Stimulated activated CD8-positive, alpha-beta memory T cell treated with anti-CD3 and anti-CD28 coated beads, Interleukin-12 subunit alpha, Interleukin-12 subunit beta, amount 100 ng/mL, for 1 hour (primary cell): ENCODE measurements at places on chromosomes 6 and 20.

GRCh38 chr20:51034476-51034875 lies 11.6 kb upstream of the KCNG1 start:
- no peak for DNase-seq

DNA sequence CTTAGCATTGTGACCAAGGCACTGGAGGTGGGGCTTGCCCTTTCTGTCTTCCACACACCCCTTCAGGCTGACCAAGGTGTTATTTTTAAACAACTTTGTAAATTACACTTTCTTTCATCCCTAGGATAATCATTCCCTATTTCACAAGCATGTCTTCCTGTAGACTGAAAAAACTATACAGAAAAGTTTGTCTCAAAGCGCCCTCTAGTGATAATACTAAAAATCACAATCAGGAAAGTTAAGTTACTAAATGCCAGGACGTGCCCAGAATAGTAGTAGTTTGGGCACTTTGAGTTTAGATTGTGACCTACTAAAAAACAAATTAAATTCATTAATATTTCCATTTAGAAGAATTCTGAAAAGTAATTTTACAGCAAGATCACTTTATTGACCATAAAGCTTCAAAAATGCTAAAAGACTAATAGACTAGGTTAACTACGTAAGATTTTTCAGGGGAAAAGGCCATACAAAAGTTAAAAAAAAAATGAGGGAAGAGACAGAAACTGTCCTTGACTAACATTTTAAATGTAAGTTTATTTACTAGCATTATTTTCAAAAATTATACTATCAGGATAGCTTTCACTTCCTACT lies 123.3 kb upstream of the DUSP22 start:
- no peak for DNase-seq

- no peak for DNase-seq
These were observed 265.3 kb downstream of the UST start for GRCh38 chr6:149012040-149012545.

DNA sequence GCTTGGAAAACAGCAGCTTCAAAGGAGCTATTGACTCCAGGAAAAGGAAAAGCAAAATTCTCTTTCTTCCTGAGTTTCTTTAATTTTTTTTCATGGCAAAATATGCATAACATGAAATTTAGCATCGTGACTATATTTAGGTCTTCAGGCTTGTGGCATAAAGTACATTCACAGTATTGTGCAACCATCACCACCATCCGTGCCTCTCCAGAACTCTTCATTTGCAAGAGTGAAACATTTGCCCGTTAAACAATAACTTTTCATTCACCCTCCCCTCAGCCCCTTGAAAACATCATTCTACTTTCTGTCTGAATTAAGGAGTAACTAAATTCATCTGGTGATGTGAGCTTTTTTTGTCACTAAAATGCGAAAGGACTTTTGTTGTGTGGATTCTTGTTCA lies 251.7 kb downstream of the PHACTR1 start:
- DNase-seq: no peak

DNA sequence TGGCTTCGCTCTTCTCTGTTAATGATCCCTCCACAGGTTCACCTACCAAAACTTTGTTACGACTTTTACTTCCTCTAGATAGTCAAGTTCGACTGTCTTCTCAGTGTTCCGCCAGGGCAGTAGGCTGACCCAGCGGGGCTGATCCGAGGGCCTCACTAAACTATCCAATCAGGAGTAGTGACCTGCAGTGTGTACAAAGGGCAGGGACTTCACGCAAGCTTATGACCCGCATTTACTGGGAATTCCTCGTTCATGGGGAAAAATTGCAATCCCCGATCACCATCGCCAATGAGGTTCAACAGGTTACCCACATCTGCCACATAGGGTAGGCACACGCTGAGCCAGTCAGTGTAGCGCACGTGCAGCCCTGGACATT lies 771.4 kb upstream of the DEFB115 start:
- no peak for DNase-seq

GRCh38 chr20:32819992-32820697 lies 391 bp downstream of the MAPRE1 start:
- DNase-seq: peak; percentile 73

DNA sequence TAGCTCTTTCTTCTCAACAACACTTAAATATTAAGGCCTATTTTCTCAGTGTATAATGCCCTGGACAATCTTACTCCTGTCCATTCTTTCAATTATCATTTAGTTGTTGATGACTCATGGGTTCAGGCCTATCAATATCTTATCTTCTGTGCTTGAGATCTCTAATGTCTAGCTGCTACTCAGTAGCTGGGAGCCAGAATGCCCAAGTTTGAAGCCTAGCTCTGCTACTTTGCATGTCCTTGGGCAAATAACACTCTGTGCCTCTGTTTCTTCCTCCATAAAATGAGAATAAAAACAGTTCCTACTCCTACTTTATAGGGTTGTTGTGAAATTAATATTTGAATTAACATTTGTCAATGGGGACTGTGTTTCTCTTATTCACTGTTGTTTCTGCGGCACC lies 69.5 kb downstream of the MAN1A1 start:
- no peak for DNase-seq

DNA sequence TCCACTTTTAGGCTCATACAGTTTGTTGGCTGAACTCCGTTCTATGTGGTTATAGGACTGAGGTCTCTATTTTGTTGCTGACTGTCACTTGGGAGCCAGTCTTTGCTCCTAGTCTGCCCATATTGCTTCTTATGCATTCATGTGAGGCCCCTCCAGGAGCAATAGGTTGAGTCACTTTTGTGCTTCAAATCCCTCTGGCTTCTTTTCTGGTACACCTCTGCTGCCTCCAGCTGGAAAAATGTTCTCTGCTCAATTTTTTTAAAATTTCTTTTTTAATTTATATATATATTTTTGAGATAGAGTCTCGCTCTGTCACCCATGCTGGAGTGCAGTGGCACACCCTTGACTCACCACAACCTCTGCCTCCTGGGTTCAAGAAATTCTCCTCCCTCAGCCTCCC lies 42.7 kb upstream of the NOX3 start:
- DNase-seq: no peak

DNA sequence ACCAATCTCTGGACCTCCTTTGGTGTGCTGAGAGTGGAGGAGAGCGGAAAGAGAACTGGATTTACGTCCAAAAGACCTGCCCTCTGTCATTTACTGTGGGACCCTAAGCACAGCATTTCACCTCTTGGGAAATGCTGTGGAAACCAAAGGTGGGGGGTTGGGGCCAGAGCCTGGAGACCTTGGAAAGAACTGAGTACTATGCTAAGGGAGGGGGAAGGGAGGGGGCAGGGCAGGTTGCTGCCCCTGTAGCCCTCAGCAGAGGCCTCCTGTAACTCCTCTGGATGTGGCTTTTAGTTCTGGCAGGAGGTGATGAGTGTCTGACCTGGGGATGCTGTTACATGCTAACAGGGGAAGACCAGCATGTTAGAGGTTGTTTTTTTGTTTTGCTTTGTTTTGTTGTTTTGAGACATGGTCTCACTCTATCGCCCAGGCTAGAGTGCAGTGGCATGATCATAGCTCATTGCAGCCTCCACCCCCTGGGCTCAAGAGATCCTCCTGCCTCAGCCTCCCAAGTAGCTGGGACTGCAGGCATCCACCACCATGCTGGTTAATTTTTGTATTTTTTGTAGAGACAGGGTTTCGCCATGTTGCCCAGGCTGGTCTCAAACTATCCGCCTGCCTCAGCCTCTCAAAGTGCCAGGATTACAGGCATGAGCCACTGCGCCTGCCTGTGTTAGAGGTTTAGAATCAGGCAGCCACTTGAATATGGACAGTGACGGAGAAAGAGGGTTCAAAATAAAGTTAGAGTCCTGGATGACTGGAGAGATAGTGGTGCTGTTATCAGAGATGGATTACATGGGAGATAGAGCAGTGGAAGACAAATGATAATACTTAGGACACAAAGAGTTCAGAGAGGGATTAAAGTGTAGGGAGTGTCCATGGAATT lies 18.4 kb upstream of the PARD6B start:
- DNase-seq: no peak

DNA sequence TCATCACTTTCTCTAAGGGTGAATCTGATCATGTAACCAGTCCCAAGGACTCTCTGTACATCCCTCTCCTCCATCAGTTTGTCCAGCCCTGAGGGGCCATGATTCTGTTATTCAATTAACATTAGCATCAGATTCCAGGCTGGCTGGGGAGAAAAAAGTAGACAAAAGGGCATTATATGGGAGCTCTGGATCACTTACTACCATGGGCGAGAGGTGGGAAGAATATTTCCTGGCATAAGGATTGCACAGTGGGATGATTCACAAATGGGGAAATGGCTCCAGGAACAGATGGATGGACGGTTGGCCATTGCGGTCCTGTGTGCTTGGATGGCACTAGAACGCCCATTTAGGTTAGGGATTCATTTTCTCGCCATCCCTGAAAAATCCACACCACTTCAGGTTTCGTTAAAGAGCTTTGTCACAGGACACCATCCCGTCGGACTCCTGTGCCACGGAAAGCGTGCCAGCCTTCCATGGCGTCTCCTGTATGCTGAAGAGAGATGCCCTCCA lies 112.6 kb downstream of the THBS2 start:
- no peak for DNase-seq

GRCh38 chr20:24160563-24161281 lies 172.1 kb upstream of the GGTLC1 start:
- no peak for DNase-seq

- DNase-seq: no peak
These were observed 26.3 kb downstream of the SAMHD1 start for GRCh38 chr20:36925234-36925633.

DNA sequence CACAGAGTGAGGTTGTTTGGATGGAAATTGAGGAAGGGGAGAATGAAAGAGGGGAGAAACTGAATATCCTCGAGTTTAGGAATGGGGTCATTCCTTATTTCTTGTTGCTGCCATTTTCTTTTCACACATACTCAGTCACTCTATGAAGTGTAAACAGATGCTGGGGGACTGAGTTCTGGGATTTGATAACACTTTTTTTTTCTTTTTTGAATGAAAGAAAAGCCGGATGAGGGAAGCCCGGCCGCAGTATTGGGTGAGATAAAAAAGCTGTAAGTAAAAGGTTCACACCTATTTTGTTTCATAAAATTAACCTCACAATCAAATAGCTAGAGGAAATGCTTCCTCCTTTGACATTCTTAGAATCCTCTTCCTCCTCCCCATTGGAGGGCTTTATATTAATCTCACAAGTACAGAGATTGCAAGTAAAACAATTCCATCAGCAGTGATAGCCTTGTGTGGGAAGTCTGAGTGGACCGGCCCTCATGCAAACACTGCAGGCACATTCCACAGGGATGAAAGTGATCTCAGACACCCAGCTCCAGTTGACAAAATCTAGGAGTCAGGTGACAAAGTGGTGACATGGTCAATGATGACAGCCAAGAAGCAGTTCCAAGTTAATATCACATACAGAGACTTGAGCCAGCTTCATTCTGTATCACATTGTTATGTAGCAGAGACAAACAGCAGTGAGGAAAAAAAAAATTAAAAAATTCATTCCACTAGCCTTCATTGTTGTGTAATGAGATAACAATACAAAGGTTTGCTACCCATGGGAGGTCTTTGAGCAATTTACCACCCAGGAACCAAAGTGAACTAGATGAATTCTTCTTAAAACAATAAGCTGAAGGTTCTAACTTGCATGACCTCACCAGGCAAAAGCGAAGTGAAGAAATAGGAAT lies 391.1 kb upstream of the HSF2 start:
- DNase-seq: no peak

GRCh38 chr20:4812216-4812615 lies 90.5 kb downstream of the PRND start:
- DNase-seq: no peak

DNA sequence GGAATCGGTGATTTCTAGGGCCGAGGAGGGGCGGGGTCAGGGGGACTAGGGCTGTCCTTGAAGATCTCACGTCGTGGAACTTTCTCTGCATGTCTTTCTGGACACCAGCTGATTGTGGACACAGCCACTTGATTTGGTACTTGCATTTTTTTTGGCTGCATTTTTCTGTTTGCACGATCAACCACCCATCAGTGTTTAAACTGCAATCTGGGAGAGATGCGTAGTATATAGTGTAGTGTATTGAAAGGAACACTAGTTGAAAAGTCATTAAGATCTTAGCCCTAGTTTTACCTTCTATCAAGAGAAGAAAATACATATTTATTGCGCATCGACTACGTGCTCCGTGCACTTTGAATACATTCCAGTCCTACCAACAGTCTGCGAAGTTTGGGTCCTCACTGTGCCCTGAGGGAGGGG lies 657 bp downstream of the NT5DC1 start:
- no peak for DNase-seq

DNA sequence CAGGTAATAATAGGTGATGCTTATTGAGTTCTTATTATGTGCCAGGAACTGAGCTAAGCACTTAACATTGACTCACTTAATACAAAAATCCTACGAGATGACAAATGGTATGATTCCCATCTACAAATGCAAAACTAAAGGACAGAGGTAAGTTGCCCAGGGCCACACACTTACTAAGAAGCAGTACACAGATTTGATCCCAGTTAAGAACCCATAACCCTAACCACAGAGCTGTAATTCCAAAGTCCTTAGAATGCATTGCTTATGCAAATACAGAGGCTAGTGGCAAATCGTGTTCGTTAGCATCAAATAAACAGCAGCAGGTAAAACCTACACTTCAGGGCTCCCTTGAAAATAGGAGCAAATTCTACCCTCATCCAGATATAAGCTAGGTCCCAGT lies 104.0 kb downstream of the SASH1 start:
- DNase-seq: no peak

- no peak for DNase-seq
These were observed 90.0 kb upstream of the IFNGR1 start for GRCh38 chr6:137309078-137309762.

GRCh38 chr20:5741089-5741488 lies 9.1 kb upstream of the SHLD1 start:
- DNase-seq: no peak

DNA sequence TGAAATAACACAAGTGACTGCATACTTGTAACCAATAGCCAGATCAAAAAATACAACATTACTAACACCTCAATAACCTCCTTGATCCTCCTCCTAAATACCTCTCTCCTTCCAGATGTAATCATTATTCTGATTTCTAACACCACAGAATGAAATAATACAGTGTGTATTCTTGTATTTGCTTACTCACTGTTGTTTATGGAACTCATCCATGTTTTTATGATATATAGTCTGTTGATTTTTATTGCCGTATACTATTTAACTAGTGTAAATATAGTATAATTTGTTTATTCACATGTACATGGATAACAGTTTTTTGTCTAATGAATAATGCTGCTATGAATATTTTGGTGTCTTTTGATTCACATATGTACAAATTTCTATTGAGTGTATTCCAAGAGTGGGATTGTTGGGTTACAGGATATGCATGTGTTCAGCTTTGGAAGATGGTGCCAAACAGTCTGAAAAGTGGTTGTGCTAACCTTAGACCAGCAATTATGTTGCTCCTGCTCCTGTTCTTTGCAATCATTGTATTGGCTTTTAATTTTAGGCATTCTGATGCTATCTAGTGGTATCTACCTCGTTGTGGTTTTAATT lies 11.5 kb downstream of the TTK start:
- DNase-seq: no peak

GRCh38 chr6:43705996-43706395 lies 18.4 kb upstream of the MRPS18A start:
- DNase-seq: no peak

DNA sequence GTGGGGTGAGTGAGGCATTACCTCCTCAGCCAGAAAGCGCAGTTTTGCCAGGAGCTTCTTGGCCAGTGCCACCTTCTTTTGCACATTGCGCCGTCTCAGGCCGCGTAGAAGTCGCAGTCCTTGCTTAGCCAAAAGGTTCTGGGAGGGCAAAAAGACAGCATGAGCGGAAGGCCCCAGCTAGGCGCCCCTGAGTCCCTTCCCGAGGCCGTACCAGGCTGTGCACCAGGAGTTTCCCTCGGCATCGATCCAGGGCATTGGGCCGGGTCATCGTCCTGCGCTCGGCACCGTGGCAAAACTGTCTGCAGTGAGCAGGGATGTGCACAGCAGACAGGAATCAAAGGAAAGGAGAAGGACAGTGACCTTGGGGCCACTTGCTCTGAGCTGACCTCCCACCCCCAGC lies 20.2 kb upstream of the SPAG4 start:
- no peak for DNase-seq
